Stimulated activated CD8-positive, alpha-beta memory T cell treated with anti-CD3 and anti-CD28 coated beads, Interleukin-12 subunit alpha, Interleukin-12 subunit beta, amount 100 ng/mL, for 4 hours (primary cell): ENCODE measurements at places on chromosomes 6 and 20.
A peak's percentile ranks its signal among the peaks of the same experiment; 100 is the strongest.

GRCh38 chr20:25464501-25465242, 57.2 kb downstream of the GINS1 start:
- DNase-seq: no peak

DNA sequence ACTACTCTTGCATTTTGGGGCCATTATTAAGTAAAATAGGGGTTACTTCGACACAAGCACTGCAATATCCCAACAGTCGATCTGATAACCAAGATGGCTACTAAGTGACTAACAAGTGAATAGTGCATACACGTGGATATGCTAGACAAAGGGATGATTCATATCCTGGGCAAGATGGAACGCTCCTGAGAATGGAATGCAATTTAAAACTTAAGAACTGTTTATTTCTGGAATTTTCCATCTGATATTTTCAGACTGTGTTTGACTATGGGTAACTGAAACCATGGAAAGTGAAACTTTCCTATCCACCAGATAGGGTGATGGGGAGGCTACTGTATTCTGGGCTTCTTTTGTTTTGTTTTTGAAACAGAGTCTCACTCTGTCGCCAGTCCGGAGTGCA, 66.5 kb downstream of the ILRUN start:
- no peak for DNase-seq

- DNase-seq: no peak
These were observed 60.6 kb upstream of the ASIP start for GRCh38 chr20:34180460-34181120.

DNA sequence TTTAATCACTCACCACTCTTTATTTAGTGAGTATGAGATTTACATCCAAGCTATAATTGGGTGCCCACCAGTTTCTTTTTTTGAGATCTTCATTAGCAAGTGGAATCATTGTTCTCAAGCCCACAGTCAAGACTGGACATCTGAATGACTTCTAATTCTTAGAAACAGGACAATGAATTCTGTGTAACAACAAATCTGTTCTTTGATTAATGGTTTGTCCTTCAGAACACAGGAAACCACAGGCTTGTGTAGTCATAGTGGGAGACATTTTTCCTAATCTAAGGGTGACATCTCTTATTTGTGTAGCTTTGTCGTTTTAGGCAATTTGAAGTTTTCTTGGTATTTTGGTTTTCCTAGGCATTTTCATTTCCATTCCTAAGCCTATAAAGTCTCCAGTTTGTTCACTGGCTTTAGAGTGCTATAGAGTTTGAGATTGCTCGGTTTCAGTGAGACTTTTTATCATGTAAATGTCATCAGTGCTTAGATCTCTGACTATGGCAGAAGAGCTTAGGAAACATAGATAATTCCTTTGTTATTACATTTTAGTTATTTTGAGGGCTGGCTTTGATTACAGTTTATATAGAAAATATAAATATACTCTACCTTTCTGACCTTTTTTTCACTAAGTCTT, 903.9 kb upstream of the MAP3K7 start:
- DNase-seq: no peak

DNA sequence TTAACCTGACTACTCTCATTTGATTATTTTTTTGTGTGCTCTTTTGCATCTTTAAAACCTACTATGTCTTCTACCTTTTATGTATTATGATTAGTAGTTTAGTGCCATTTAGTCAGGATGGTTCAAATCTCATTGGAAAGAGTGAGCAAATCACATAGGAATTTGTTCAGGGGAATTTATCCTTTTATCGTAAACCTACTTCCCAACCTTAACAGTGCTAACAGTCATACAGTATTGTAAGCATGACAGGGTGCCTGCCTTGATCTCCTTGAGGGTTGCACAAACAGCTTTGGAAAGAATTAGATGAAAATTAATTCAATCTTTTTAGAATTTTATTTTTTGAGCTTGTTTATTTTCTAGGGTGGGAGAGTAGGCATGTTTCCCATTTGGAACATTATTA, 18.3 kb downstream of the RNF8 start:
- DNase-seq: no peak

- DNase-seq: peak; percentile 25
These were observed 24.7 kb upstream of the CCN6 start for GRCh38 chr6:112029045-112029822.

- DNase-seq: no peak
These were observed 97.4 kb downstream of the IRF4 start for GRCh38 chr6:489001-489400.

- DNase-seq: no peak
These were observed 287.1 kb downstream of the GMDS start for GRCh38 chr6:1958257-1958656.

DNA sequence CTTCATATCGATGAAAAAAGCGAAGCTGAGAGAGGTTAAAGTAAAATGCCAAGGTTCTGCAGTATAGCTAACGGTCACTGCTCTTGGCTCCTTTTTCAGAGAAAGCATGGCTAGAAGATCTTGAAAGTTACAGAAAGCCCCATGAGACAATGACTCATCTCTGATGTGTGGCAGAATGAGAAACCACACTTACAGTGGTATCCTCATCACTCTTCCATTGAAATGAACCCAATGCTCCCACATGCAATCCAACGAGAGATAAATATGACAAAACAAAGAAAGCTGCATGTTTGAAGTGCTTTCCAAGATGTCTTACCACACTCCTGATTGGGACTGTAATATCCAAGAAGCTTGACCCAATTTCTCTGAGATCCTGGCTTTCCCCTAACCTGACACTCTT, 694.9 kb downstream of the PRKN start:
- no peak for DNase-seq

- DNase-seq: no peak
These were observed 54.9 kb upstream of the UNC93A start for GRCh38 chr6:167236239-167236571.

GRCh38 chr20:17823409-17824144, 123.8 kb downstream of the BANF2 start:
- no peak for DNase-seq

GRCh38 chr6:153957394-153957793, 81.6 kb upstream of the OPRM1 start:
- DNase-seq: no peak

DNA sequence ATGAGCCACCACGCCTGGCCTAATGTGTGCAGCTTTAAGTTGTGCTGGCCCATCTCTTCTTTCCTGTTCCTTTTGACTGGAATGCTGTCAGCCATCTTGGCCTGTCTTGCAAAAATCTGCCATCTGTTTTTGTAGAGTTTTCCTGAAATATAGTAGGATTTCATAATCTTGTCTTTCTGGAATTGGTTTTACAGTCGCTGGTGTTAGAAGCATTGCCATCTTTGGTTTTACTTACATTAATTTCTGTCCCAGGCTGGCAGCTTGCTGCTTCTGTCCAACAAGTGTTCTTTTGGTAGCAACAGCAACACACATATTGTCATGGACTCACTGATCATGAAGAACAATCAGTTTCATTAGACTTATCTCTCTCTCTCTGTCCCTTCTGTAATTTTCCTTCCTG, 29.1 kb upstream of the TULP1 start:
- no peak for DNase-seq

- no peak for DNase-seq
These were observed 226.1 kb upstream of the GMDS start for GRCh38 chr6:2471472-2471871.

GRCh38 chr20:36183155-36183944, 28.8 kb downstream of the EPB41L1 start:
- DNase-seq: no peak

- no peak for DNase-seq
These were observed 73.3 kb downstream of the AKAP12 start for GRCh38 chr6:151313066-151313491.

DNA sequence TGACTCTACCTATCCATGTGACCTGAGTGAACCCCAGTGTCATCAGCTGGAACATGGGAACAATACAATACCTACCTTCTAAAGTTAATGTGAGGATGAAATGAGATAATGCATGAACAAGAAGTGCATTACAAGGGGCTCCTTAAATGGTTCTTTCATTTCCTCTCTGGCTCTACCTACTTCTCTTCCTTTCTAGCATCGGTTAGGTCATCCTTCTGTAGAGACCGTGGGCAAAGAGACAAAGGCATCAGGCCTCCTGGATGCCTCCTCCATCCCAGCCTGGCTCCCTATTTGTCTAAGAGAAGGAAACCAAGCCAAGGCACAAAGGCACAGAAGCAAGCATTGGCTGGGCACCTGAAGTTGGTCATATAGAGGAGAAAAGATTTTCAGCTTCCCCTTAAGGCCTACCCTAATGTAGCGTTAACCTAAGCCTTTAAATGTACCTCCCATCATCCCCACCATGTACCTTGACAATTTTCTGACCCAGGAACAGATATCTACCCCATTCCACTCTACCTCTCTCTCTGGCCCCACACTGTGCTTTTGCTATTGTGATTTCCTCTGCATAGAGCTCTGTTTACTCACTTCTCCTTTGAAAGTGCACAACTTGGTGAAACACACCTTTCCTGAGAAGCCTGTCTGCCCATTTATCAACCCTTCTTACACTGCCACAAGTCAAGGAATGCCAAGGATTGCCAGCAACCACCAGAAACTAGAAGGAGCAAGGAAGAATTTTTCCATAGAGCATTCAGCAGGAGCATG, 86.6 kb downstream of the GCLC start:
- DNase-seq: no peak

- no peak for DNase-seq
These were observed 94.8 kb downstream of the BTBD3 start for GRCh38 chr20:12012241-12013222.

DNA sequence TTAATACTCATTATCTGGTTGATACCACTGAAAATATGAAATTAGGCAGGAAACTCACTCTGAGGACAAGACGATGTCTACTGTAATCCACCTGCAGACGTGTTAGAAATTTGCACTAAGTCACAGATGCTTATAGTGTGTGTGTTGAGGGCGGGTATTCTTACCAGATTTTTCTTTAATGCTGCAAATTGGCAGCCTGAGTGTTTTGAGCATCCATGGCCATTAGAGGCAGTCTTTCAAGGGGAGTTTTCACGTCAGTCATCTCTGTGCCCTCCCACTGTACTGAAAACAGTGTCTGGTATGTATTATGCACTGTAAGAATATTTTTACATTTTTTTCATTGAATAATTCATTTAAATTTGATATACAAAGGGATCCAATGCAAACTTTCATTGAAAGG, 266.5 kb upstream of the QKI start:
- DNase-seq: no peak

DNA sequence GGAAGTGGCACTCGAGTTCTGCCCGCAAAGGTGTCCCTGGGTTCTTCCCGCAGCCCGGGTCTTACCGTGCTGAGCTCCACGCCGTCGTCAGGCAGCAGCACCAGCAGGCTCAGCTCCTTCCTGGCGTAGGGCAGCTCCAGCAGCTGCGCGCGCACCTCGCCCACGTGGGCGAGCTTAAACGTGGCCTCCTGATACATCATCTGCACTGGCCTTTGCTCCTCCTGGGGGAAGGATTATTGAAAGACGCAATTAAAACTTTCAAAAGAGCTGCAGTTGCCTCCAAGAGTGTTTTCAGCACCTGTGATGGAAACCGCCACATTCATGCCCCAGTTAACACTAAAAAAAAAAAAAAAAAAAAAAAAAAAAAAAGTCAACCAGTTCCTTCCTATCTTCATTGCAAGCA, 11.3 kb downstream of the SERPINB9 start:
- DNase-seq: no peak

DNA sequence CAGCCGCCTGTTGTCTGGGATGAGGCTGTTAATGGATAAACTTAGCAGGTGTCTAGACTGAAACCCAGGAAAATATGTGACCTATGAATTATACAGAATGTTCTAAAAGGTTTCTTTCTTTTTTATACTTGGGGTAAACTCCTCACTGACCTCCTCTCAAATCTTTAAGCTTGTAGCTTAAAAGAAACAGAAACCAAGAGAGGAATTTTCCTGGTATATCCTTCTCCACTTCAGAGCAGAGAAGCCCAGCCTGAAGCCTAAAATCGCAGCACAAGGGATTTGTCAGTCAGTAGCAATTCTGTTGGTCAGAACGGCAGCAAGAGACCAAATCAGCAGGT, 99.4 kb upstream of the RIPOR2 start:
- no peak for DNase-seq

DNA sequence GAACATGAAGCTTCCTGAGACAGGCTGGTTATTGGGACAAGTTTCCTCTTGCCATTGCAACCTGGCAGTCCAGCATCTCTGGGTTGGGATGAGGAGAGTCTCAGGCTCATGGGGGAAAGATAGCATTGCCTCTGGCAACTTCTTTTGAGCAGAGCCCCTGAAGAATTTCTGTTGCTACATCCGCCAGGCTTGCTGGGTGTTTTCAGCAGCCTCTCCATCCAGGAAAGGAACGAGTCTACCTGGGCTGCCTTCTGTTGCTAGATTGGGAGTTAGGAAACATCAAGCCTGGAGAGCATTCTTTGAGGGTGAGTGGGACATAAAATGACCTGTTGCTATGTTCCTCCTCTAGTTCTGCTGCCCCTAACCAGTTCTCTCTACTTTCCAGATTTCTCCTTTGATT, 313.5 kb downstream of the RFPL4B start:
- DNase-seq: no peak

DNA sequence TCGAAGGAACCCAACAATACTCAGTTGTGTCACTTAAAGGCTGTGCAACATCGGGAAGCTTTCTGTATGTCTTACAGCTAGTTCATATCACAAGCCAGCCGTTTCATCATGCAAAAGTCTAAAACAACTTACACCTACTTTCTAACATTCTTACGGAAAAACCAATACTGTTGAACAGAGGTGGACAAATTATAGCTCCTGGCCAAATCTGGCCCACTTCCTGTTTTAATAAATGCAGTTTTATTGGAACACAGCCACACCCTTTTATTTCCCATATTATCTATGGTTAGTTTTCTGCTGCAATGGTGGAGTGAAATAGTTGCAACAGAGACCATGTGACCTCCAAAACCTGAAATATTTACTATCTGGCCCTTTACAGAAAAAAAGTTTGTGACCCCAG, 46.6 kb downstream of the MYB start:
- DNase-seq: no peak

GRCh38 chr6:109453156-109453555, 2.4 kb downstream of the MICAL1 start:
- no peak for DNase-seq

- DNase-seq: no peak
These were observed 46.2 kb upstream of the RNGTT start for GRCh38 chr6:89009624-89010059.

- DNase-seq: peak; percentile 49
These were observed 353 bp downstream of the TRAM2 start for GRCh38 chr6:52576392-52577021.

DNA sequence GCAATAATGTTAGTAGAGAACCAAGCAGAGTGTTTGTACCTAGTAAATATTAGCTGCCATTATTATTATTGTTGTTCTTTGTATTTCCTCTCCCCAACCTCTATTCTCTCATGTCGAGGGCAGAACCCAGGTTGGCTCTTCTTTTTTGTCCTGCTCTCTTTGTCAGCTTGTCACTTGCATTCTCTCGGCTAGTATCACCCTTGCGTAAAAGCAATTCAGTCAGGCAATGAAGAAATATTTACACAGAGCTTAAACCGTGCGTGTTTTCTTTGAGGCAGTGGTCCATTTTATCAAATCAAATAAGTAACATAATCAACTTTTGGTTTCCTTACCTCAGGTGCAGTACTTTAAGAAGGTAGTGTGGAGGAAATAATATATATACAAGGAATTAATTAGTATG, 83.9 kb downstream of the TULP4 start:
- DNase-seq: no peak
